ENCODE measurements at places on chromosomes 16 and 17.

- DNase-seq, result no peak
Measured at GRCh38 chr17:80931421-80932265, 60.0 kb upstream of the CHMP6 start.

GRCh38 chr17:68305142-68305541 lies 13.8 kb downstream of the ARSG start:
- DNase-seq, result no peak

DNA sequence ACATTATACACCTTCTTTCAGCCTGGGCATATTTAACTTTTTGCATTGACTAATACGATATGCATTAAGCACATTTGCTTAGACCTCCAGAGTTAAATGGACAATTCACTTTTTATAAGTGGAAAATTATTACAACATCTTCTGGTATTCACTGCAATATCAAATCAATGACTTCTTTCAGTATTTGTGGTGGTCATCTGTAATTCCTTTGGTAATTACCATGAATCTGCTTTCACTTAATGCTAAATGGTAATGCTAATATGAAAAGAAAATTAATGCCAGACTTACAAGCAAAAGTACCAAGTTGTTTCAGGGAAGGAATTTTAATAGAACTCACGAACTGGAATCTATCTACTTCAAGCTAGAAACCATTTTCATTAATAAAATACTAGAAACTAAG lies 6.4 kb downstream of the GPATCH8 start:
- DNase-seq, result no peak

GRCh38 chr17:45925311-45925710 lies 31.0 kb downstream of the MAPT start:
- no peak for DNase-seq

GRCh38 chr16:75821117-75821516 lies 94.8 kb upstream of the CPHXL start:
- no peak for DNase-seq

DNA sequence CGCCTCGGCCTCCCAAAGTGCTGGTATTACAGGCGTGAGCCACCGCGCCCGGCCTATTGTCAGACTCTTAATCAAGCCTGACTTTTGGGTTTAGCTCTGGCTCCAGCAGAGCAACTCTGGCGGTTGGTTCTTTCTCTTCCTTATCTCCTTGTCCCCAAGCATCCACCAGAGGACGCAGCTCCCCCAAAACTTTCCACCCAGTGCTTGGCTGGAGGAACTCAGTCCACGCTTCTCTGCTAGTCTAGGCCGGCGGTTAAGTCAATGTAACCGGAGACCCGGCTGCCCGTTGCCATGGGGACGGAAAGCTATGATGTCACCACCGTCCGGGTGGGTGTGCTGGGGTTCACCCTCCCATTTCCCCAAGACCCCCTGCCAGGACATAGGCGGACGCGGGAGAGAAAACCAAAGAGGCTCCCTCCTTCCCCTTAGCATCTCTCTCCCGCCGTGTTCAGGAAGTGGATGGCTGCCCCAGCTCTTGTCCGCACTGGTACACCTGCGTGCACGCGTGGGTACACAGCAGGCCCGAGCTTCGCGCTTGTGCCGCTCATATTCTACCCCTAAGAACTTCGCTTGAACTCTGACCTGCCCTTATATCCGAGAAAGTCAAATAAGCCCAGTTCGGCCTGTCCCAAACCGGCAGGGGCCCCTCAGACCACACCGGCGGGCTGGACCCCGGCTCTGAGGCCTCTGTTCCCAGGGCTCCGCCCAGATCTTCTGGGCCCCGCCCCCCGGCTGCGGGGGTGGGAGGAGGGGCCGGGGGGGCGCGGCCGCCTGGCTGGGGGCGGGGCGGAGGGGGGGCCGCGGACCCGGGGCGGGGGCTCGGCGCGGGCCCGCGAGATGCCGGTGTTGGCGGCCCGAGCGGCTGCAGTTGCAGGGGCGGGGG lies at the start of gene RND2:
Gene RND2, plus strand, starts transcription at position 825 of the 883 bp plus-strand sequence. CDS start 117 bp downstream, outside the sequence.
- DNase-seq, result peak; percentile 72

- DNase-seq, result no peak
Measured at GRCh38 chr17:9932491-9932890, 27.4 kb upstream of the RCVRN start.

DNA sequence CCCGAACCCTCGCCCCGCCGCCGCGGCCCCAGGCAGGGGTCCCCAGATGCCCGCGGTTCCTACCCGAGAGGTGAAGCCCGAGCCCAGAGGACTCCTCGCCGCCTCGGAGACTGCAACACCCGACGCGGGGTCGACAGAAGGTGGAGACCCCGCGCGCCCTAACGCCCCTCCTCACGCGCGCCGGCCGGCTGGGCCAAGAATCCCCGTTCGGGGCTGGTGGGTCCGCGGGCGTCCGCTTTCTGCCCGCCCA lies 515 bp downstream of the SUMO2 start:
- no peak for DNase-seq

DNA sequence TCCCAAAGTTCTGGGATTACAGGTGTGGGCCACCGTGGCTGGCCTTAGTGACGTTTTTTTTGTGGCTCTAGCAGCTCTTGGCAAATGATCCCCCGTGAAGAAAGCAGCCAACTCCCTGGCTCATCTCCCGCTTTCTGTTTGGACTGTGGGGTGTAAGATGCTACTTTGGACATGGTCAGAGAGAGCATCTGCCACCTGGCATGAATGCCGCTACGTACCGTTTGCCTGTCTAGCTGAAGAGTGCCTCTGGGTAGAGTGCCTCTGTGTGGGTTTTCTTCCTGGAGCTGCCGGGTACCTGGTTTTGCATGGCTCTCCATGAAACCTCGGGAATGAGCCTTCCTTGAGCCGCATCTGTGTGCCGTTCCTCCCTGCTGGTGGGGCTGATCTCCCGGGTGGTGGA lies 34.3 kb downstream of the NDEL1 start:
- no peak for DNase-seq

- no peak for DNase-seq
Measured at GRCh38 chr17:8137645-8138373, 13.9 kb upstream of the HES7 start.

DNA sequence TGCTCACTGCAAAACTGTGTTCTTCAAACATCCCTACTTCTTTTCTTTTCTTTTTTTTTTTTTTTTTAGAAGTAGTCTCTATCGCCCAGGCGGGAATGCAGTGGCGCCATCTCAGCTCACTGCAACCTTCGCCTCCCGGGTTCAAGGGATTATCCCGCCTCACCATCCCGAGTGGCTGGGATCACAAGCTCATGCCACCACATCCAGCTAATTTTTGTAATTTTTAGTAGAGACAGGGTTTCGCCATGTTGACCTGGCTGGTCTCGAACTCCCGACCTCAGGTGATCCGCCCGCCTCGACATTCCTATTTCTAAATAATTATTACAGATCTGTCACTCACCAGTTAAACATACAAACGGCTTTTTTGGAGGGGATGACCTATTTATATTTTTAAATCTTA lies 1.0 kb upstream of the RNASEK start:
- DNase-seq, result no peak

- no peak for DNase-seq
Measured at GRCh38 chr16:85227084-85227945, 115.0 kb upstream of the CIBAR2 start.

- DNase-seq, result no peak
Measured at GRCh38 chr17:1010086-1010450, 13.1 kb downstream of the TIMM22 start.

DNA sequence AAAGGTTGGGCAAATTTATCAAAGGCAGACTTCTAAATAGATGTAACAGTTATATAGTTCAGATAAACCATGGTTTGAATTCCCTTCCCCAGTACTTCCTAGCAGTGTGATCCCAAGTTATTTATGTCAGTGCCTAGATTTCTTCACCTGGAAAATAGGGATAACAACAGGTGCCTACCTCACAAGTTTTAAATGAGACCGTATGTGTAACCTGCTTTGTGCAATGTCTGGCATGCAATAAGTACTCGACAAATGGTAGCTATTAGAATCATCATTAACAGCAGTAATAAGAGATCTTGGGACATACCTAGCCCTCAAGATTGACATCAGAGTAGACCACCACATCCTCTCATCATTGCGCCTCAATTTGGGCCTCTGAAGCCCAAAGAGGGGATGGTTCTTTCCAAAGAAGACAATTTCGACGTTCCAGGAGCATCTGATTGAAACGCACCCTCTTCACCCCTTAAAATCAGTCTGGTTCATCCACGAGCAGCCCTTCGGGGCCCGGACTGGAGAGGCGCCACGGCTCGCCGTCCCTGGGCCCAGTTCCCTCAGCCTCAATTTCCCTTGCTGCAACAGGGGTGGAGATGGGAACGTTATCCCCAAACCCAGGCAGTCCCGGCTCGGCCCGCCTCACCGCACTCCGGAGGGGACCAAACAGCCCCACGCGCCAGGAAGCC lies 541 bp downstream of the ACACA start:
- DNase-seq, result no peak

DNA sequence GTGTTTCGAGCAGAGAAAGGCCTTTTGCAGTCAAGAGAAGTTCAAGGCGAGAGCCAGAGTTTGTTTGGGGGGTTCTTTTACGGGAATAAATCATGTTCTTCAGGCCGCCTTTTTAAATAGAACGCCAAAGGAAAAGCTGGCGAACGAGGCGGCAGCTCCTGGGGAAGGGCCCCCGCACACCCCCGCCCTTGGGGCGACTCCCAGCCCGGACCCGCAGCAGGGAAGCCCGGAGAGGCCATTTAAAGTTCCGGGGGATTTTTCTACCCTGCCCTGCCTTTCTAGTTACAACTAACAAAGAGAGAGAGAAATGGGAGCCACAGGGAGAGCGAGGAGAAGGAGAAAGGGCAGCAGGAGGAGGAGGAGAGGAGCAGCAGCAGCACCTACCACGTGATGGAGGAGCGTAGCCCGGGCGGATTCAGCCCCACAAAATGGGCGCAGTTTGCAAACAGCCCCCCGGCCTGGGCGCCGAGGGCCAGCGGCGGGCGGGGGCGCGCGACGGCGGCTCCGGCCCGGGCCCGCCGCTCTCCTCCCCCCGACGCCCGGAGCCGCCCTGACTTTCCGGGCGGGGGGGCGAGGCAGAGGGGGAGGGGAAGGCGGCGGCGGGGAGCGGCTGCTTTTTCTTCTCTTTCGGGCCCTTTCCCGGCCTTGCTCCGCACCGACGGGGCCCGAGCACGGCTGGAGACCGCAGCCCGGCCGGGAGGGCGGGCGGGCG lies 634 bp downstream of the KANSL1 start:
- peak; percentile 65 for DNase-seq
